ENCODE measurements at places on chromosomes 12 and 14. TPM values are rescaled to one million over a fixed set of nuclear protein-coding genes. Genes with fewer than 3 reads are reported as not detected.

- DNase-seq, result no peak
Observed at GRCh38 chr14:93047661-93048060, 68.1 kb downstream of the ITPK1 start.

- no peak for DNase-seq
Observed at GRCh38 chr12:54926246-54926645, 58.3 kb downstream of the TESPA1 start.

- DNase-seq, result no peak
Observed at GRCh38 chr14:88421286-88421685, 35.8 kb downstream of the SPATA7 start.

- no peak for DNase-seq
Observed at GRCh38 chr12:33628087-33628486, 188.5 kb upstream of the SYT10 start.

DNA sequence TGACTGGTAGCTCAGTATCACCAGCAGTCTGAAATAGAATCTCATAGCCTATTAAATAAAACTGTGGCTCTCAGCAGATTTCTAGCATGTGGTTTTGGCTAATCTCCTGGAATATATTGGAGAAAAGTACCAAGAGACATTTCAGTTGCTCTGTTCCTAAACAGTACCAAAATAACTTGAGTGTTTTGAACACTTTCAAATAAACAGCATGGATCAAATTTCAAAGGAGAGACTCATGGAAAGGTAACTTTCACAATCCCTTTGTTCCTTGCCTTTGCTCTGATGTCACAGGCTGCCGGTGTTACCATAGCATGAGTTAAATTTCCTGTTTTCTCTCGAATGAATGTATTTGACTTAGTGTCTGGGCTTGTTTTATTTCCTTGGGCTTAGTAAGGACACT is 3.4 kb downstream of the ARG2 start:
- DNase-seq, result no peak

GRCh38 chr14:55099756-55100155 is 29.3 kb upstream of the LGALS3 start:
- no peak for DNase-seq

DNA sequence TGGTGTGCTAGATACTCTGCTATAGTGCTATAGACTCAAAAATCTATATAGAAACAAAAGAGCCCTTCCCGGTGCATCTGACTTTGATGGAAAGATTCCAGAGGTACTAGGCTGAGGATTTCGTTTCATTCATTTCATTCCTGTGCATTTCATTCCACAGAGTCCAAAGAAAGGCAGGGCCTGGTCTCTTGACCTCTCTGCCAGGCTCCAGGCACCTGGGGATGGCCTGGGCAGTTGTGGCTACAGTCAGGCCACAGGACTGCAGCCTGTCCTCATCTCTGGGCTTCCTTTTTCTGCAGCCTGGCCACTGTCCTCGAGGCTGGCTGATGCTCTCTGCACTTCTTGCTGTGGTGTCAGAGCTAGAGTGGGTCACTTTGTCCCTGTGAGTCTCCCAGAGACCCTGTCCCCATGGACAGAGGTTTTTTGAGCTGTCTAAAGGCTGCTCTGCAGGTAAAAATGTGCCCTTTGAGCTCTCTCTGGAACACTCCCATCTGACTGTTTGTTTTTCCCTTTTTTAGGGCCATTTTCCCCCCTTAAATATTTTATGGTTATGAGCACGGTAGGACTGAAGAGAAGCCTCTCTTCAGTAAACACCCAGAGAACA is 3.2 kb upstream of the VDR start:
- DNase-seq, result no peak

- DNase-seq, result no peak
Observed at GRCh38 chr12:119679490-119679889, 11.6 kb downstream of the PRKAB1 start.

- no peak for DNase-seq
Observed at GRCh38 chr14:21070610-21071224, 613 bp downstream of the ARHGEF40 start.

DNA sequence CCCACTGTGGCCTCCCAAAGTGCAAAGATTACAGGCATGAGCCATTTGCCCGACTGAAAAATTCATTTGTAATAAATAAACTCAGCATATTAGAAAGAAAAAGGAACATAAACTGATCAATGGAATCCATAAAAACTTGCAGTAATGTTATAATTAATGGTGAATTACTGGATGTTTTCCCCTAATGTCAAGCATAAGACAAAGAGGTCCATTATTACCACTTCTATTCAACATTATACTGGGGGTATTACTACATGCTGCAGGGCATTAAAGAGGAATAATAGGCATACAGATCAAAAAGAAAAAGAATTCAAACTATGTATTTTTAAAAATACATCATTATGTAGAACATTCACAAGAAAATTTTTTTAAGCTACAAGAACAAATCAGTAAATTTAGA is 926.8 kb downstream of the LRFN5 start:
- no peak for DNase-seq

DNA sequence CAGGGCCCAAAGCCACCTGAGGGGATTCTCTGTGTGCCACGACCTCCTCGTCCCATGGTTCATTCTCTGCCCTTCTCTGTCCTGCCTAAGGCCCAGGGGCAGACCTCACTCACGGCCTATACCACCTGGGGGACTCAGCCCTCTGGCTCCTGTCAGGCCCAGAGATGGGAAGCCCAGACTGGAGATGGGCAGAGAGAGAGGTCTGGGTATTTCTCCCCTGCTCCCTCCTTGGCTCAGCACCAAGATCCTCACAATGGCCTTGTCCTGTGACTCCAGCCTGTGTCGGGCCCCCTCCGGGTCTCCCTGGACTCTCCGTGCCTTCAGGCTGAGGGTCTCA is 46.9 kb upstream of the BCL11B start:
- DNase-seq, result no peak

GRCh38 chr12:48750215-48750614 is 33.7 kb upstream of the CCNT1 start:
- DNase-seq, result no peak

GRCh38 chr14:96103560-96104460 is 64.6 kb downstream of the C14orf132 start:
- DNase-seq, result no peak

The RPL10L gene
- total RNA-seq, result not detected

The KRT74 gene
- not detected for total RNA-seq

The INHBC gene
- not detected for total RNA-seq

The RNF212B gene
- total RNA-seq, result 0.89 TPM

The LLPH gene
- 20.7 TPM for total RNA-seq

The IPO8 gene
- 28.0 TPM for total RNA-seq

The SUPT16H gene
- 47.5 TPM for total RNA-seq
